Left renal pelvis (tissue), 4 donors: ENCODE measurements at places on chromosomes 6 and 20. TPM values are rescaled to one million over a fixed set of nuclear protein-coding genes. Genes with fewer than 3 reads are reported as not detected.
A peak's percentile ranks its signal among the peaks of the same experiment; 100 is the strongest.

DNA sequence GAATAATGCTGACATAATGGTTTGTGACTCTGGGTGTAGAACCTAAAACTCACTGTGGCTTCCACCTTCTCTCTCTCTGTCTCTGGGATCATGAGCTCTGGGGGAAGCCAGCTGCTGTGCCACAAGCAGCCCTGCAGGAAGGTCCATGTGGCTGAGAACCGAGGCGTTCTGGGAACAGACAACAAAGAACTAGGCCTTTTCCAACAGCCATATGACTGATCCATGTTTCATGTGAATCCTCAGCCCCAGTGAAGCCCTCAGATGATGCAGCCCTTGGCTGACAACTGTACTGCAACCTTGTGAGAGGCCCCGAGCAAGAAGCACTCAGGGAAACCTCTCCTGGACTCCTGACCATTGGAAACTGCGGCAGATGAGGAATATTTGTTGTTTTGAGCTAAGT lies 56.6 kb downstream of the HLA-G start:
- no peak for DNase-seq

DNA sequence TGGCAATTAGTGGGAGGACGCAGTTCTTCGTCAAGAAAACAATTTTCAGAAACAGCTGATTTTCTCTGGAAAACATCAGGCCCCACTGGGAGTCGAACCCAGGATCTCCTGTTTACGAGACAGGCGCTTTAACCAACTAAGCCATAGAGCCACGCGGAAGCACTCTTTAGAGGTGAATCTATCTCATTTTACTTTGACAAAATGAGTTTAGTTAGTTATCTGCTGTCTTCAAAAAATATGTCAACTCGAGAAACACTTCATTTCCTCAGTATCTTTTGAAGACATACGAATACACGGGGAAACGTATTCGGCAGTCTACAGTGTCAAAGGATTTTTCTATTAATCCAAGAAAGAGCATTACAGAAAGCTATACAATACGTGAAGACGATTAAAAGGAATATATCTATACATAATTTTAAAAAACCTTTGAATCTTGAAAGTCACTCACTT lies 26.7 kb downstream of the GPX6 start:
- no peak for DNase-seq

DNA sequence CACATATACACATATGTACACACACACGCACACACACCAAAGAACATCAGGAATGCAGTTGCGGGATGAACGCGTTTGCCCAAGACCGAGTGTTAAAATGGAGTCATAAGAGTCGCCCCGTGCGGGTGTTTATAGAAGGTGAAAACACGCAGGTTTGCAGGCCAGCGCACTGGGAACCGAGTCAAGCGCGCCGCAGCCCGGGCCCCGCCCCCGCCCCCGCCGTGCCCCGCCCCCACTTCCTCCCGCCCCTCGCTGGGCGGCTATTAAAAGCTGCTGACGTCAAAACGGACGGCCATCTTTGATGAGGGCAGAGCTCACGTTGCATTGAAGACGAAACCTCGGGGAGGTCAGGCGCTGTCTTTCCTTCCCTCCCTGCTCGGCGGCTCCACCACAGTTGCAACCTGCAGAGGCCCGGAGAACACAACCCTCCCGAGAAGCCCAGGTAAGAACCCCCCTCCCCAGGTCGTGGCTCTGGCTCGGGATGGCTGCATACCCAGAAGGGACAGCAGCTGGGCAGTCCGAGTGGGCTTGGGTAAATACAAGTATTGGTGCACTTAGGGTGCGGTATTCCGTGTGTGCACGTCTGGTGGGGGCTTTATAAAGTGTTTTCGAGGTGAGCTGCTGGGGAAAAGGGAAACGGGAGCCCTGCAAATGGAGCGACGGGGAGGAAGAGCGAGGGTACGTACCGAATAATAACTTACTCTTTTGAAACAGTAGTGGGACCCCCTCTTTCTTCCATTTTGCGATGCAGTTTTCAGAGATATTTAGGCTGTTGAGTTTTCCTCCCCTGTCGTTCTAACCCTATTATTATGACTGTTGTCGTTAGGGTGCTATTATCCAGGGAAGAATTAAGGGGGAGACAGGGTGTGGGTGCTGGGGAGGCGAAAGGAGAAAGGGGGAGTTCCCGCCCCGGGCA lies at the start of gene SNAP25:
Gene SNAP25, plus strand, starts transcription at position 295 of the 916 bp plus-strand sequence. CDS start 56,662 bp downstream, outside the sequence.
- peak; percentile 72 for DNase-seq

DNA sequence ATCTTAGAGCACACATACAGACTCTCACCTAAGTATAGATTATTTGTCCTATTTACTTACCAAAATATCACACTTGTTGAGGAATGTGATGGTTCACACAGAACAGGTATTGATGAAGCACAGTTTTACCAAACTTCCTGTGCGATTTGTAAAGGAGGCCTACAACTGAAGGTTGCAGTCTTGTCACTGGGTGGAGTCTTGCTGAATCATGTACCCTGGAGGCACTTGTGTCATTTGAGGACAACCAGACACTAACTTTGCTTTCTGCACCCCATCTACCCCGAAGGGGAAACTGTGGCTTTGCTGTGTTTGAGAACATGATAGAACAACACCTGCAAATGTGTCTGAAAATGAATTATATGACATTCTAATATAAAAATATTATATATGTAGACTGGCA lies 32.4 kb upstream of the HINT3 start:
- DNase-seq = no peak

DNA sequence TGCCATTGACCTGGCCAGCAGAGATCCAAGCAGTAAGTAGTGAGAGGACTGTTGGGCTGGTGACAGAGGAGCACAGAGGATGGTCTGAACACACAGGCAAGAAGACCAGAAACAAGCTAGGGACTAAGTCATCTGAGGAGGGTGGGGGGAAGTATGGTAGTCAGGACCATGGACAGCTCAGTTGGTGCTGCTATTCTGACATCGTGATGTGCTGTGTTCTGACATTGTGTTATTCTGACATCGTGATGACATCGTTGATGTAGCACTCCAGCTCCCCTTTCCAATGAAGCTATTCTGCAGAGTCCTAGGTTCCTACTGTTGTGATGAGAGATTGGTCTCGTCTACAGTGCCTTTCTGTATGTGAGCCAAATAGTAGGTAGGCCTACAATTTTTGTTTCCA lies 28.7 kb downstream of the CFAP206 start:
- peak; percentile 50 for DNase-seq

DNA sequence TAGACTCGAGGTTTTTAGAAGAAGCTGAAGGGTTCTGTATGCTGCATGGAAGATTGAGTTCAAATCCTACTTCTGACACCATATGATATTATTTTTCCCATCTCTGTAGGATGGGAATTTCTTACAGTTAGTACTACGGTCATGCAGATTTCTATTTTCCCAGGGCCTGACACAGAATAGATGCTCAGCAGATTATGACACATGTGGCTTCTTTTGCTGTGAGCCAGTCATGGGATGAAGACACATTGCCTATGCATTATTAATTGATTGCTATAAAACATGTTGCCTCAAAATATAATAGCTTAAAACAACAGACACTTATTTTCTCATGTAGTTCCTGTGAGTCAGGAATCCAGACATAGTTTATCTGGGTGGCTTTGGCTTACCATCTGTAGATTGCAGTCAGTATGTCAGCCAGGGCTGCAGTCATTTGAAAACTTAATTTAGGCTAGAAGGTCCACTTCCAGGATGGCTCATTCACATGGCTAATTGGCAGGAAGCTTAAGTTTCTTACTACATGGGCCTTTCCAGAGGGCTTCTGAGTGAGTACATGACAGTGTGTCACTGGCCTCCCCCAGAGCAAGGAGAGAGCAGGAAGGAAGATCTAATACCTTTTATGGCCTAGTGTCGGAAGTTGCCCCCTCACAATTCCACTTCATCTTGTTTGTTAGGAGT lies 29.5 kb downstream of the TOP1 start:
- no peak for DNase-seq

GRCh38 chr20:1696521-1697209 lies 39.1 kb upstream of the SIRPG start:
- no peak for DNase-seq

DNA sequence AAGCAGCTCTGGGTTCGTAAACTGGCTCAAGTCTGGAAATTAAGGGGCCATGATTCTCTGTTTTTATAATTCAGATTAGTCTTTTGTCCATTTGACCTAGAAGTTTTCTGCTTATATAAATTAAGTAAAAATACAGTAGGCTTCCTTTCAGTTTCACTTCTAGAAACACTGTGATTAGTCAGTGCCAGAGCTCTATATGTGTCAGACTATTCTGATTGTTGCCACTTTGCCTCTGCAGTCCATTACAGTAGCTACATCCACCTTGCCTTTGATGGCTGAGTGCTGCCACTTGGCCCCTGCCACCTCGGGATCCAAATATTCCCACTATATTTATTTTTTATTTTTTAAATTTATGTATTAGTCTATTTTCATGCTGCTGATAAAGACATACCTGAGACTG lies 7.9 kb downstream of the ZC2HC1B start:
- DNase-seq = no peak

DNA sequence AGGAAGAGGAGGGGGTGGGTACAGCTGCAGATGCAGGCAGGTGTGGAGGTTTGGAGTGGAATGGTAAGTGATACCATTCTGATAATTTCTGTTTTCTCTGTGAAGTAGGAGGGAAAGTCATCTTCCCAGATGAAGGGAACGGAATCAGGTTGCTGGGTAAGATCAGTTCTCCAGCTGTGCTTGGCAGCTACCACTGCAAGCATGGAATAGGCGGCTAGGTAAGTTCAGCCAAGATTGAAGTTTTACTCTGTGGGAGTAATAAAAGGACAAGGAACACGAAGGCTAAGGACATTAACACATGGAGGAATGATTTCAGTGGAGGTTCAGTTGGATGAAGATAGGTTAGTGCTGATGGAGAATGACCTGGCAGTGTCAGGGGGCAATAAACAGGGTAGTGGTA lies 128.3 kb downstream of the CARMIL1 start:
- no peak for DNase-seq

DNA sequence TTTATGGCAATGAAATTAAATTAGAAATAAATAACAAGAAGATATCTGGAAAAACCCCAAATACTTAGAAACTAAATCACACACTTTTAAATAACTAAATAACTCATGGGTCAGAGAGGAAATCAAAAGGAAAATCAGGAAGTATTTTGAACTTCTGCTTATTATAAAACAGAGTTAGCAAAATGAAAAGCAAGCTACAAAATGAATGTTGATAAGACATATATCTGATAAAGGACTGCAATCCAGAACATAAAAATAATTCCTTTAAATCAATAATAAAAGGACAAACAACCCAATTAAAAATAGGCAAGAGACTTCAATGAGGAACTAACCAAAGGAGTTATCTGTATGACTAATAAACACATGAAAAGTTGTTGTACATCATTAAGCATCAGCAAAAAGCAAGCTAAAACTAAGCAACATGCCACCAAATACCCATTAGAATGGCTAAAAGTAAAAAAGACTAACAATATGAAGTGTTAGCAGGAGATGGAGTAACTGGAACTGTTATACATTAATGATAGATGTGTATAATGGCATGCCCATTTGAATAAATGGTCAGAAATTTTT lies 38.9 kb upstream of the STMND1 start:
- no peak for DNase-seq

GRCh38 chr6:104705916-104706442 lies 153.7 kb downstream of the HACE1 start:
- no peak for DNase-seq

- DNase-seq = no peak
Measured at GRCh38 chr20:12152996-12153395, 235.3 kb downstream of the BTBD3 start.

- DNase-seq = no peak
Measured at GRCh38 chr20:21391185-21391971, 5.9 kb downstream of the NKX2-4 start.

DNA sequence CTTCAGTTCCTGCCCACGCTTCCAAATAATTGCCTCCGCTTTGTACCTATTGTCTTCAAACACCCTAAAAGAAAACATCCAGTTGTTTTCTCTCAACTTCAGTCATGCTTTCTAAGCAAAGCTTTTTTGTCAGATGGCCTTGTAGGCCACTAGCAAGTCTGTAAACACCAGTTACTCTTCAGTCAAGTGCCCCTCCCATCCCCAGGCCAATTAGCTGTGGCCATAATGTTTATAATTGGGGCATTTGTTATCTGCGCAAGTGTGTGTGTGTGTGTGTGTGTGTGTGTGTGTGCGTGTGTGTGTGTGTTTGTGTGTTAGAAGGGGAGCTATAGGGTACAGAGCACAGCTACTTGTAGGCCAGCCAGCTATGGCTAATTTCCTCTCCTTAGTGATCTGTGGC lies 272.4 kb upstream of the MARCKS start:
- DNase-seq = no peak

DNA sequence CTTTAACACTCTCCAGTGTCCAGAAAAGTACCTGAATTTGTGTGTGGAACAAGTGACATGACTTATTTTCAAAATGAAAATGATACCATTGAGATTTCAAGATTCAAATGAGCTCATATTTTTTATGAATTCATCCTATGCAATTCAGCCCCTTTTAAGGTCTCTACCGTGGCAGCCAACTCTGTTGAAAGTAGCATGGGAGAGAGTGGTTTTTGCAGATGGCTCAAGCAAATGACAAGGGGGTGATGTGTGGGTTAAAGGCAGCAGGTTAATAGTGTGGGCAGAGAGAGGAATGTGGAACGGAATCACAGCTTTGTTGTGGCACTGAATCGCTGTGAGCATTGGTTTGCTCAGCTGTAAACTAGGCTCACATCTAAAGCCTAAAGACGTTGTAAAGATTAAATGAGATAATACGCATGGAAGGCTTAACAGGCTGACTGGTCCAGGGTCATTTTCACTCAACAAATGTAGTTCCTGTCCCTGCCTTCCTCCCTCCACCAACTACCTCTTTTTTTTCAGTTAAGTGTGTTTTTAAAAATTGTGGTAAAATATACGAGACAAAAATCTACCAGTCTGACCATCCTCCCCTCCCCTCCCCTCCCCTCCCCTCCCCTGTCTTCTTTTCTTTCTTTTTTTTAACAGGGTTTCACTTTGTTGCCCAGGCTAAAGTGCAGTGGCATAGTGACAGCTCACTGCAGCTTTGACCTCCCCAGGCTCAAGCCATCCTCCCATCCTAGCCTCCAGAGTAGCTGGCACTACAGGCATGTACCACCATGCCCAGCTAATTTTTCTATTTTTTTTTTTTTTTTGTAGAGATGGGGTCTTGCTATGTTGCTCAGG lies 114.7 kb upstream of the ZNF217 start:
- no peak for DNase-seq

DNA sequence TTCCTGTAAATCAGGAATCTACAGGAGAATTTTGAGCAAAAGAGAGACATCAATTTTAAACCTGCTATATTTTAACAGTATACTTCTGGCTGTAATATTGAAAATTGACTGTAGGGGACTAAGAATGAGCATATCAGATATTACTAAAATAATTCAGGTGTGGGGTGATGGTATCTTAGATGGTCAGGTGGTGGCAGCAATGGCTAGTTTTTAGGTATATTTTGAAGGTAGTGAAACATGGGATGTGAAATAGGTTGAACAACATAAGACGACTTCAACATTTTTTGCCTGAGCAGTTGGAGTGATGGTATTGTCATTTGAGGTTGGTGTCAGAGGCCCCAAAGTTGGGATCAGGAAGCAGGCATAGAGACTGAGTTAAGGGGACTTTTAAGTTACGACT lies 32.1 kb downstream of the FAM83B start:
- no peak for DNase-seq

The COL19A1 gene
- polyA plus RNA-seq = 2.7 TPM

The EDN1 gene
- polyA plus RNA-seq = 4.9 TPM

The ANKEF1 gene
- 1.9 TPM for polyA plus RNA-seq

The CTCFL gene
- polyA plus RNA-seq = 2.8 TPM

The SLC22A7 gene
- 0.76 TPM for polyA plus RNA-seq
